ENCODE measurements at places on chromosomes 16 and 17.
A peak's percentile ranks its signal among the peaks of the same experiment; 100 is the strongest.

GRCh38 chr17:10058921-10059683 is 139.3 kb downstream of the GAS7 start:
- no peak for DNase-seq

DNA sequence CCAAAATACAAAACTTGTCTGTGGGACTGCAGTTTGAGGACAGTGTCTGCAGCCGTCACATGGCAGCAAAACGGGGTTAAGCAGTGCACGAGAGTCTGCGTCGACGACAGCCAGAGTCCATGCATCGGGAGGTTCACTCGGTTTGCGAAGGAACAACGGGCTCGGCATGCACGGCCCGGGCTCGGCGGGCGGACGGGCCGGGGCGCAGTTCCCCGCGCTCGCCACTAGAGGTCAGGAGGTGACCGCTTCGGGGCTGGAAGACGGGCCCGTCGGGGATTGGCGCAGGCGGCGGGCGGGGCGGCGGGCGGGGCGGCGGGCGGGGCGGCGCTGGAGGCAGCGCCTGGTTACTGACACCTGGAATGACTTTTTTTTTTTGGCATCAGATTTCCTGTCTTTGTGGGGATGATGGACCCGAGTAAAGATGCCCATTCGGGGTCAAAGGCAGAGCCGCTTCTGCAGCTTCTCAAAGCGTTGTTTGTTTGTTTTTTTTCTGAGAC is 6.5 kb downstream of the SCGB1C2 start:
- peak; percentile 62 for DNase-seq

- no peak for DNase-seq
Measured at GRCh38 chr16:78522327-78522726, 422.9 kb downstream of the WWOX start.

DNA sequence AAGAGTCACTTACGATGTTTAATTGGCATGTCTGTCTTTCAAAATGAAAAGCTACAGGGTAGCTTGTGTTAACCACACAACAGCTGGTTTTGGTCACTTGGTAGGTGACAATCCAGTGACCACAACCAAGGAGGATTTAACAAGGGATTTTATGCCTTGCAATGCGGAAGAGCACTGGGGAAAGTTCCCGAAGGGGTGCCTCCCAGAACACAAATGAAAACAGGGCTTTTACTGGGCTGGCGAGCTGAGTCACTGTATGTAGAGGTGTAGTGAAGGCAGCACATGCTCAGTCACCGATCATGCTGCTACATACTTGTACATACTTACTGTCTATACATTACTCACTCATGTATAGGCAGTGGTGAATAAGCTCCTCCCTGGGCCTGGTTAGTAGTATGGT is 483.5 kb downstream of the CDH13 start:
- DNase-seq: no peak

- no peak for DNase-seq
Measured at GRCh38 chr17:44901411-44901921, 2.2 kb upstream of the EFTUD2 start.

DNA sequence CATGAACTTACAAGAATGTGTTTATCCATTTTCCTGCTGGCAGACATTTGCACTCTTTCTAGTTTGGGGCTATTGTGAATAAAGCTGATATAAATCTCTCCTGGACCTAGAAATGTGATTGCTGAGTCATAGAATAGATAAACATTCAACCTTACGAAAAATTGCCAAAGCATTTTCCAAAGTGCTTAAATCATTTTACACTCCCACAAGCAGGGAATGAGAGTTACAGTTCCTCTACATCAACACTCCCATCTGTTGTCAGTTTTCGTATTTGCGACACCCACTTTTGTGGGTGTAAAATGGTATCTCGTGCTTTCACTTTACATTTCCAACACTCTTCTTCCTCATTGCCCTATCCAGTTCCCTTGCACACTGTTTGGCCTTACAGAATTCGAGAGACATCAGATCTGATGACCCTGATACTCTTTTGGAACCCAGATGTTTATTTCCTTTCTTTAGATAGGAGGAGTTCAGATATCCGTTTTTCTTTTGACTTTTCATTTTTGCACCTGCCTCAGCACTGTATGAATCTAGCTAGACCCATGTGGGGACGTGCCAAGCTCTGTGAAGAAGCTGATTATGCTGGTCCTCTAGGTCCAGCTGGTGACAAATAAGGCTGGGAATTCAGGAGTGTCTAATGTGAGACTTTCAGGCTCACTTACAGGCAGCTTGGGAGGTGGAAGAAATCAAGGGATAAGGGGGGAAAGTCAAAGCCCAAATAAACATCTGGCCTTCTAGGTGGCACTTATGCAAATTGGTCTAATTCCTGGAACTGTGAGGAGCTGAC is 14.0 kb downstream of the SOX9 start:
- no peak for DNase-seq

- DNase-seq: no peak
Measured at GRCh38 chr16:74829637-74830036, 55.0 kb upstream of the FA2H start.

GRCh38 chr17:65166787-65167186 is 29.6 kb downstream of the RGS9 start:
- DNase-seq: no peak

DNA sequence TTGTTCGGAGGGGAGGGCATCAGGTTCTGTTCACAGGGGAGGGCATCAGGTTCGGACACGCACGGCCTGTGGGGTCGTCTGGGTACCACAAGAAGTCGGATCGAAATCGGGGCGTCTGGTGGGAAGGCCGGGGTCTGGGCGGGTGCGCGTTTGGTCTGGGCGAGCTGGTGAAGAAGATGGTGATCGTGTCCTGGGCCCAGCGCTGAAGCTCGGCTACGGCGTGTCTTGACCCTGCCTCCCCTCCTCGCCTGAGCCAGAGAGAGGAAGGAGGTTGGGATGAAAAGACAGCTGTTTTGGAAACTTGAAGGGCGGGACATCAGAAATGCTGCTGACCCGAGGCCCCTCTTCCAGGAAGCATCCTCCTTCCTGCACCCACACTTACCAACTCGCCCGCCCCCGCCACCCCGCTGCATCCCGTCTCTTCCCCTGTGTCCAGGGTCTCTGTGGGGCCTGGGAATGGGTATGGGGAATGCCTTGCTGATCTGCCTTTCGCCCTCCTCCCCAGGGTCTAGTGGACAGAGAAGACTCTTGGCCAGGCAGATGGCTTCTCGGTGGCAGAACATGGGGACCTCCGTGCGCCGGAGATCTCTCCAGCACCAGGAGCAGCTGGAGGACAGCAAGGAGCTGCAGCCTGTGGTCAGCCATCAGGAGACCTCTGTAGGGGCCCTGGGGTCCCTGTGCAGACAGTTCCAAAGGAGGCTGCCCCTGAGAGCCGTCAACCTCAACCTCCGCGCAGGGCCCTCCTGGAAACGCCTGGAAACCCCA is 498 bp downstream of the PIMREG start:
- DNase-seq: no peak

GRCh38 chr16:31090540-31090939 is 1.8 kb upstream of the PRSS53 start:
- no peak for DNase-seq

DNA sequence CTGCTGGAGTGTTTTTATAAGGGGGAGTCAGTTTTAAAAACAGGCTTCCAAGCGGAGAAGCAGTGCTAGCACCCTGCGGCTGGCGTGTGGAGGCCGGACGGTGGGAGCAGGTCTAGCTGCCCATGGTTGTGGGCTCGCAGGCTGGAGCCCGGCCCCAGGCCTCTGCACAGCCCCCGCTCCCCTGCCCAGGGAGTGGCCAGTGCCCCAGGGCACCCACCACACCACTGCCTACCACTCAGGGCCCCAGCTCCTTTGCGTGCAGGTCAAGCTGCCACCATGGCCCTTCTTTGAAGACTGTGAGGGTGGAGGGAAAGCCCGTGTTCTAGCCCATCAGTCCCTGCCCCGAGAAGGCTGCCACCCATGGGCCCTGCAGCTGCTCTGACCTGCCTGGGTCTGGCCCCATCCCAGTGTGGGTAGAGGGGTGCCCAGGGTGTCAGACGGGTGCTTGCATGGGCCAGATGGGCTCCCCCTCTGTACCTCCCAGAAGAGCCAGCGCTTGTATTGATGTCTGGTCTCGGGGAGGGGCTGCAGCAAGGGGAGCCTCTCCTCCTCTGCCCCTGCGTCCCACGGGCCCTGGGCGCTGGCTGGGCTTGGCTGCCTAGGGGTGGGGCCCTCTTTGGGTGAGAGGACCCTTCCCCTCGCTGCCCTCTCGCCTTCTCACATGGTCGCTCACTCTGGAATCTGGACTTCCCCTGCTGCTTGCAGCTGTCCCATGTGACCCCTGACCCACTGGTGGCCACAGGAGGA is 1.5 kb upstream of the NUDT16L1 start:
- no peak for DNase-seq

GRCh38 chr16:29962344-29962994 is 590 bp downstream of the TMEM219 start:
- DNase-seq: no peak

DNA sequence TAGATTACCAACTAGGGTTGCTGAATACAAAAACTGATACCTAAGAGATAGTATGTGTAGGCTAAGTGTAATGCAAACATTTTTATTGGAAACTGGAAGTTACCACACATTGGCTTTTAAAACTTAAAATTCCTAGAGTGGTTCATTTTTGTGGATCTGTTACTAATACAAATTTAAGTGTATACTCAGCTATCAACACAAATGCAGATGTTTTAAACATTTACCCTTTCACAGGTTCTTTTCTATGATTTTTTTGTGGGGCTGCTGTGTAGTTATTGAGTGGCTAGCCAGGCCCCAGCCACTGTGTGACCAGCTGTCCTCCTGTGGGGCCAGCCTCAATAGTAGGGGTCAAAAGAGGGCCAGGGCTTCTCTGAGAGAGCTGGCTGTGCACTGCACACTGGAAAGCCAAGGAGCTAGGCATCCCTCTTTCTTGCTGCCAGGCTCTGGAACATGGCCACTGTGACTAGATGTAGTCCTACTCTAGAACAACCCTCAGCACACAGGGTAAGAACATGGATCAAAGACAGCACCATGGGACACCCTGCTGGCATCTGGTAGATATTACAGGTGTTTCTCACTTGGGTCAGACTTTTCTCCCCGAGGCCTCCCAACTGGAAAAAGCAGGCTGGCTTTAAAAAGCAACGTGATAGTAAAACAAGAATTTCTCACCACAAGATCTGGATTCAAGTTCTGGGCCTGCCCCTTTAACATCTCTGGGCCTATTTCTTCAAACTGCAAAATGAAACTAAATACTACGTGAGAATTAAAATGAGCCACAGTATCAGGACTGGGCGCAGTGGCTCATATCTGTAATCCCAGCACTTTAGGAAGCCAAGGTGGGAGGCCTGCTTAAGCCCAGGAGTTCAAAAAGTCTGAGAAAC is 7.3 kb upstream of the VEZF1 start:
- DNase-seq: no peak

GRCh38 chr17:74447628-74448159 is 15.8 kb downstream of the GPRC5C start:
- no peak for DNase-seq

DNA sequence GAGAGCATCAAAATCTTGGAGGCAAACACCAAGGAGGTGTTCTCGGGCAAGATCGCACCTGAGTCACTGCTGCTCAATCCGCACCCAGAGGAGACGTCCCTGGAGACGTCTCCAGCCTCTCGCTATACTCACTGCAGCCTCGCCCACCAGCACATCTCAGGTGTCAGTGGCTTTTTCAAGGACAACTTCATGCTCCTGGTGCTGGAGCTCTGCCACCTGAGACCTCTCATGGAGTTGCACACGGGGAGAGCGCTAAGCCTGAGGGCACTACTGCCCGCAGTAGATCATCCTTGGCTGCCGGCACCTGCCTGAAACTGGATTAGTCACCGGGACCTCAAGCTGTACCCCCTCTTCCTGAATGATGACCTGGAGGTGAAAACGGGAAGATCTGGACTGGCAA is 2.6 kb upstream of the MBTPS1 start:
- DNase-seq: no peak

DNA sequence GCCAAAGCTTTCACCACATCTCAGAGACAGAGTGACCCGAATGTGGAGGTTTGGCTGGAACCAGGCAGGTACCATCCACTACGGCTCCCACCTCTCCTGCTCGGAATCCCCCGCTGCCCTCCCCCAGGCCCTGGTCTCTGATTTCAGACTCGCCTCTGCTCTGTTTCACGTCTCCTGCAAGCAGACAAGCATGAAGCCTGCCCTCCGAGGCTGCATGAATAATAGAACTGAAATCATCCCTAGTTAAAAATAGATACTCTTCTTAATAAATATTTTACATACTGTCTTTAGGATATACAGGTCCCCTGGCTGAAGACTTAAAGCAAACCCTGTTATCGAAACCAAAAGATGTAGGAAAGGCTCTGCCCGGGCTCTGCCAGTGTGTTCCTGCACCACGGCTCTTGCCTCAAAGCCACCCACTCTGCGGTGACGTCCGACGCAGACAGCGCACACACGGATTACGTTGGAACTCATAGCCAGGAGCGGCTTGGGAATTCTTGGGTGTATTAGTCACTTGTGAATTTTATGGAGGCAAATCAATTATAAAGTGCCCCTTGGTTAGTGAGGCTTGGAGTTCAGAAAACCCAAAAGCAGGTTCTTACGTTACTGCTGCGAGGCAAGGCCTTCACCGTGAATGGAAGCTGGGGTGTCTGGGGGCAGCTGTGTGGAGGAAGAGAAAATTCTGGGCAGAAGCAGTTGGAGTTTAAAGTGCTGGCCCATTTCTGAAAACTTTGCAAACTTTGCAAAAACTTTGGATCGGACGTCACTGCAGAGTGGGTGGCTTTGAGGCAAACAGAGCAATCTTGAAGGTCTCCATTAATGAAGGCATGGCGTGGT is 25.6 kb upstream of the NPTX1 start:
- no peak for DNase-seq

DNA sequence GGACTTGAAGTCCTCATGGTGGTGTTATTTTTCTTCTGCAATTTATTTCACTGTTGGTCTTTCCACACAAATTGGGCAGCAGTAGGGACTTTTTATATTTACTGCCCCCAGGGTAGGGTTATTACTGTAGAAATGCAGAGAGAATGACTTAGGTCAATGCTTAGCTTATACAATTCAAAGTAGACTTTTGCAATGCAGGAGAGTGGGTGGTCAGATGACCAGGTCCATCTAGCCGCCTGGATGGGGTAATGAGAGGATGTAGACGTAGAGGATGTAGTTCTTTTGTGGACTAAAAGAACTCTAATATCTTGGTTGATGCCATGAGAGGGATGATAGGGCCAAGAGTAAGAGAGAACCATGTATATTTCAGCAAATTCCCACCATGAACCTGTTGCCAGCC is 2.7 kb upstream of the KRTAP17-1 start:
- DNase-seq: no peak

DNA sequence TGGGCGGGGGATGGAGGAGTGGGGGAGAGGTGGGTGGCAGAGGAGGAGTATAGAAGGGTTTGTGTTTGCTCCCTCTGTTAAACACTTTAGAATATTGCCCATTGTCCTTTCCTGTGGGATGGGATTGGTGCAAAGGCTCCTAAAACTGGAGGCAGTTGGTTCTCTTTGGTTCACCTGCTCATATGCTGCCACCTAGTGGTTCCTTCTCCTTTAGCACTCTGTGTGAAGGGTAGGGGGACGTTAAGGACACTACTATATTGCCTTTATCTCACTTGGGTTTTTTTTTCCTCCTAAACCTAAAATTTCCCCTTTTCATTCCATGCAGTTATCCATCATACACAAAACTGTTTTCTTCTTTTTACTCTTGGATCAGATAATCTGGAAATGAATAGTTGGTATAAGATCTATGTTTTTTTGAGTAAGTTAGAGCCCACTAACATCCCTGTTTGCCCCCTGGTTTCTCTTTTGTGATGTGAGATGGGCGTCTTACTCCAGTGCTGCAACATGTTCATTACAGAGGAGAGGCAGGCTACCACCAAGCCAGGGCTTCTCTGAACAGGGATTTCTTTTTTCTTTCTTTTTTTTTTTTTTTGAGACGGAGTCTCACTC is 23.8 kb downstream of the SNX11 start:
- DNase-seq: no peak

- no peak for DNase-seq
Measured at GRCh38 chr16:82042846-82043245, 7.8 kb downstream of the HSD17B2 start.

GRCh38 chr16:57823836-57824235 is 21.5 kb upstream of the KIFC3 start:
- DNase-seq: no peak
